ENCODE measurements at places on chromosomes 5 and 9.

DNA sequence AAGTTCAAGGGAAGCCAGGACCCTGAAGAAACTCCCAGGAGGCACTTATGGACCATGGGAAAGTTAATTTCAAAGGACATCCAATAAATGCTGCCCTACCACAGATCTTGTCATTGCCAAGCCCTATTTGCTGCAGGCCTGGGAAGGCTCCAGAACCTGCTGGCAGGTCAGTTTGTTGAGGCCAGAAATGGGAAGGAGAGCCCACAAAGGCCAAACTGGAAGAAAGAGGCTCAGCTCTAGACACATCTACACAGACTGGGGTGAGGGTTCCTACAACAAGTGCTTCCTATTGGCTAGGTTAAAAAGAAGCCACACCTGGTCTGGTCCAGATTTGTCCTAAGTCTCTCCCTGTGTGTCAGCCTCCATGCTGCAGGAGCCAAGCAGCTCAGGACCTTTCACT is 94.4 kb downstream of the SIL1 start:
- DNase-seq: no peak

- no peak for DNase-seq
These were observed 581.4 kb upstream of the PTPRD start for GRCh38 chr9:11194246-11194645.

DNA sequence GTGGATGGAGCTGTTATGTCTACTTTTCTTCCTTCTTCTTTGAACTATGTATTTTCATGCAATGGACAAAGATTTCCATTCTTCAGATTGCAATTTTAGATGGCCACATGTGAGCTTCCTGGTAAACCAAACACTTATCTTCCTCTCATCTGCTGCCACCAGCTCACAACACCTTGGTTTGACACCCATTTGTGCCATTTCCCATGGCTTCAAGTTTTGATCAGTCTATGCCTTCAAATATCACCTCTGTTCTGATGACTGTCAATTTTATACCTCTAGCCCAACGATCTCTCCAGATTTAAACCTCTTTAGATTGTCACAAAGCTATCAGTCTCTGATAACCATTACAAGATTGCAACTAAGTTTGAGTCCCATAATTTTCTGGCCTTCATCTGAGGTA is 147.2 kb downstream of the TMEM38B start:
- DNase-seq: no peak

GRCh38 chr9:4344946-4345345 is 45.1 kb upstream of the GLIS3 start:
- no peak for DNase-seq

DNA sequence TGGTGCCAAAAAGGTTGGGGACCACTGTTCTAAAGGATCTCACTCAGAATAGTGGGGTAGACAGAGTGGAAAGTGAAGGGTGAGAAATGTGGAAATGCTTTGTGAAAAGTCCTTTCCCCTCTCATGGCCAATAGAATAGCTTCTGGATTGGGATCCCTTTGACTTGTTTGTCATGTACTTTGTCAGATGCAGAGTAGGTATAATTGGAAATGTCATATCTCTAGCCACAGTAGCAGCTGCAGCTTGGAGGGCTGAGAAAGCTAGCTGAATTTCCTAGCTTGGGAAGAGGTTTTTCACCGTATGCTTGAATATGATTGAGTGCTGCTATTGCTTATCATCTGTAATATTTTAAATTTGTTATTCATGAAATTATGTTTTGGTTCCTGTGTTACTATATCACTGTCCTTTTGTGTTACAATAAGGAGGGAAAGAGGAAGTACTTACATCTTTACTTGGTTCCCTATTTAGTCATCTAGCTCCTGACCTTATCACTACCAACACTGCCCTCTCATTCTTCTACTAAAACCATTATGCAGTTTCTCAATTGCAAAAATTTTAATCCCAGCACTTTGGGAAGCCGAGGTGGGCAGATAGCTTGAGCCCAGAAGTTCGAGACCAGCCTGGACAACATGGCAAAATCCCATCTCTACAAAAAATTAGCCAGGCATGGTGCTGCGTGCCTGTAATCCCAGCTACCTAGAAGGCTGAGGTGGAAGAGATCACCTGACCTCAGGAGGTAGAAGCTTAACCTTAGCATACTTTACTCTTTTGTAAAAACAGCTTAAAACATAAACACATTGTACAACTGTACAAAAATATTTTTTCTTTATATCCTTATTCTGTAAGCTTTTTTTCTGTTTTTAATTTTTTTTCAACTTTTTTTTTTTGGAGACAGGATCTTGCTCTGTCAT is 12.4 kb downstream of the SLC30A5 start:
- peak; percentile 16 for DNase-seq

DNA sequence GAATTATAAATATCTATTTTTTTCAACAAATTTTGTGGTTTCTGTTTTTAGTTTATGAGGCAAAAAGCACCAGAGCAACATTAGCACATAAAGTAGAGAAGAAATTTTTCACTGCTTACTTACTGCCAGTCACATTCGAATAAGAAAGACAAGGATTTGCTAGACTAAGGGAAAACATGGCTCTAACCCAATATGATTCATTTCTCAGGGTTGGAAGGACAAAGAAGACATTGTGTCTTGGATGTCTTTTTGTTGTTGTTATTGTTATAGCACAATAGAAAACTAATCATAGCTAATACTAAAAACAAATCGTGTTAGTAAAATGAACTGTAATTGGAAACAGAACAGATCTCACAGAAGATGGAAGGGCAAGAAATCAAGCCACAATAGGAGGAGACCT is 90.9 kb upstream of the SLCO6A1 start:
- no peak for DNase-seq

DNA sequence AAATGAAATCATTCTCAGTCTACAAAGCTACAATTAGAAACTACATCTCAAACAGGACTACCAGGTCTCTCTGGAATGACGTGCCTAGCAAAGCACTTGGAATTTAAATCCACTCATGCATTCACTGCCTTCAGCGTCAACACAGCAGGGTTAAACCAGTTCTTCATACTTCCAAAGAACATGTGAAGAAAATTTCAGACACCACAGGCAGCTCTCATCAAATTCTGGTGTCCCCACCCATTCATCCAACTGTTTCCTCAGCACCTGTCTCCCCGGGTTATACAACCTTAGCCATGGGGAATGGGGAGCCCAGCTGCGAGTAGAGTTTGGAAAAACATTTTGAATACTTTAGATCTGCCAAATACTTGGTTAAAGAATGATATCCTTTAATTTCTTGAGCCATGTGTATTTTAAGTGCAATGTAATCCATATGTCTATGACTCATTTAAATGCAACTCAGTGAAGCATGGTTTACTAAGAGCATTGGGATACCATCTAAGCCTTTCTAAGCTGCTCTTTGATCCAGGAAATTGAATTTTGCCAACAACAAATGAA is 17.5 kb downstream of the ADAM19 start:
- DNase-seq: no peak

- DNase-seq: no peak
These were observed 20.4 kb upstream of the DMAC1 start for GRCh38 chr9:7819984-7820383.

DNA sequence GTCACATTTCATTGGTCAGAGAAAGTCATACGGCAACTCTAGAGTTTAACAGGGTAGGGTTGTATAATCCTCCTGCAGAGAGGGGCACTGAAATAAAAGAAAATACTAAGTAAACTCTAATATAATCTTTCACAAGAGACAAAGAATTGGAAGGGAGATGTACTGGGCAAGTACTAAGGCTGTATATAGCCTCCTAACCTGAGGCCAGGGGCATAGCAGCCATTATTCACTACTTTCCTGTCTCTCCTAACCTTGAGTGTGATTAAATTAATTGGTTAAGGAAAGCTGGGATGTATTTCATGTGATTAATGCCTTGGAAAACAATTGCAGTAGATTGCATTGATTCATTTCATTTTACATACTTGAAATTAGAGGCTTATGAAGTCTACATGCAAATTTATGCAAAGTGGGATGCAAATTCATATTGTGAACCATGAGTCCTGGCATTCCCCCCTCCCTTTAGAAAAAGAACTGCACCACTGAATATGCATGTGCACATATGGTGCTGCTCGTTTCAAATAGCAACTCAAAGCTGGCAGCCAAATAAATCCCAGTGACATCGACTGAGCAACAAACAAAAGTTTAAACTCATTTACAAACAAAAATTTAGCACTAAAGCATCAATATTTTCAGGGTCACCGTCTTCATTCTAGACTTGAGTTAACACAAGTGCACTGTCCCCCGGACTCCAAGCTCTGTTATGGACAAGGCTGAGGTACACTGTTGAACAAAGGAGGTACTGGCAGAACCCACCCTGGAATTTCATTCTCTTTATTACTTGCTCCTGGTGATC is 70.0 kb downstream of the DMAC1 start:
- no peak for DNase-seq

- DNase-seq: no peak
These were observed 140.7 kb downstream of the PIK3R1 start for GRCh38 chr5:68356216-68356615.

- DNase-seq: no peak
These were observed 93.7 kb upstream of the ACTBL2 start for GRCh38 chr5:57576317-57576716.

DNA sequence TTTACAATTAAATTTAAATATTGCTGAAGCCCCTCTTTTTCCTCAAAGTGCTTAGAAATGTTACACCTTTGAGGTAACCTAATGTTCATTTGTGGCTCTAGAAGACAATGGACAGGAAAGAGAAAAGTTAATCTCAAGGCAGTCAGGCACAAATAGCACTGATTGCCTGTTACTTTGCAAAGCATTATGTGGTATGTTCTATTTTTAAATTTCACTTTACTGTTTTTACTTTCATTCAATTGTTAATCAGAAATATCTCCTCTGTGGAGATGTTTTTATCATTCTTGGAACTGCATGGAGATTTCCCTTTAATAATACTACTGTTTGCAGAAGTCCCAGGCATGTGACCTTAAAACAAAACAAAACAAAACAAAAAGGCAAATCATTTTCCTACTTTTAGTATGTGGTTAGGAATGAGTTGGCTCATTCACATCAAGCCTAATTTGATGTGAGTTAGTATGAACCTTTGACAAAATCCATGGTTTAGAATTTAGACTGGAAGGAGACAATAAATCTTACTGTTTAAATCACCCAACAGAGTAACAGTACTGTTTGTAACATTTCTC is 67.5 kb downstream of the CWC27 start:
- no peak for DNase-seq

DNA sequence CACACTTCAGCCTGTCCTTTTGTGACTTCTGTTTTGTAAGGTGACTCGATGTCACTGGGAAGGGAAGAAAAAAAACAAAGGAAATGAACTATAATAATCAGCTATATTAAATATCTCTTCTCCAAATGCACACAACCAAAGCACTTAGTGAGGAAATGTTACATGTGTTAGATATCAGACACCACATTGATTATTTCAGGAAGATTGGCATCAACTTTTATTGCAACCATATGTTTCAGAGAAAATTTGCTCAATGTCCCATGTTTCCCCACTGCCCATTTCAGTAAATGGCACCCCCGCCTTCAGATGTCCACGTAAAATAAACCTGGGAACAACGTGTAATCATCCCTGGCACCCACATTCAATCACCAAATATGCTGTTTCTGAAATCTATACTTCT is 151.8 kb downstream of the EPB41L4A start:
- DNase-seq: peak; percentile 30

GRCh38 chr5:33696411-33696810 is 195.4 kb downstream of the ADAMTS12 start:
- DNase-seq: no peak

DNA sequence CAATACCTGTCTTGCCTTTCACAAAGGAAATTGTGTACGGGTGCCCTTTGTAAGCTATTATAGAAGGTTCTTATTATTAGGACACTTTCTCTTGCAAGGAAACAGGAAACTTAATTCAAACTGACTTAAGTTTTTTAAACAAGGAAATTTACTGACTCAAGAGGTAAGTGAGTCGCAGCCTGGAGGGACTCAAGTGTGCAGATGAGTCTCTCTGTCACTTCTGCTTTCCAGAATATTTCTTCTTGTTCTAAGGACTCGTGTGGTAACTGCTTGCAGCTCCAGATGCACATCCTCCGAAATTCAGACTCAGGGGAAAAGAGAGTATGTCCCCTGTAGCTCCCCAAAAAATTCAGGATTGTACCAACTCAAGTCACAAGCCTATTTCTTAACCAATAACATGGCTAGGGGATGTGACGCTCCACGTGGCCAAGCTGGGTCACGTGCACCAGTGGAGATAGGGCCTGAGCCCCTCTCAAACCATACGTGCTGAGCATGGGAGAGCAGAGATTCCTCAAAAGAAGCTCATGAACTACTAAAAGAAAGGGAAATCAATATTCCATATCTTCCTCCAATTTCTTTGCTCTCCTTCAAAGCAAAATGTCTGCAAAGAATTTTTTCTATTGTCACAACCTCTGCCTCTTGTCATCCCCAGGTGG is 49.2 kb upstream of the ERCC6L2 start:
- no peak for DNase-seq

GRCh38 chr5:15772131-15772530 is 272.2 kb downstream of the FBXL7 start:
- no peak for DNase-seq

DNA sequence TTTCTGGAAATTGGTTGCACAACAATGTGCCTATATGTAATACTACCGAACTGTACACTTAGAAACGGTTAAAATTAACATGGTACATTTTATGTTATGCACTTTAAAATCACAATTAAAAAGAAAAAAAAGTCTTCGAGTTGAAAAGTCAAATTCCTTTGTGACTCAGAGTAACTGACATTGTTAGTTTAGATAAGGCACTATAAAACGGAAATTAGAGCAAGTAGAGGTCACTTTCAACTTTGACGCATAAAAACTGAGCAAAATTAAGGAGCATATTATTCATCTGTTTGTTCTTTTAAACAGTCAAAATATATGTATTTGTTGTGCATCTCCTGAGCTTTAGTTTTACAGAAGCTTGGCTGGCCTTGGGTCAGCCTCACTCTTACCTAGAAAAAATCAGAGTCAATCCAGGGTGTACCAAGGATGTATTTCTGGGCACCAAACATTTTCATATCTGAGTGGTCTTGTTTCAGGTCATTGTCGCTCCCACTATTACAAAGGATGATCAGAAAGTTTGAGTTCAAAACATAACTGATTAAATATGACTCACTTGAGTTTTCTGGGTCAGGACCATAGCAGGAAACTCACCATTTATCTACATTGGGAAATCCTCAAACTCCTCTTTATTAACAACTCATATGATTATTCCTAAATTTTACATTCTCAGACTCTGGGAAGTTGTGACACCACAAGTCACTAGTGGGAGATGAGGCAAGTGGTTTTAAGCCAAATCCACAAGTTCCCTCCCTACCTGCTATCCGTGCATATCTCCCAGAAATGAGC is 160.6 kb downstream of the CCDC192 start:
- no peak for DNase-seq

GRCh38 chr5:143488381-143488780 is 84.9 kb upstream of the NR3C1 start:
- DNase-seq: no peak

- DNase-seq: no peak
These were observed 15.6 kb downstream of the PTGS1 start for GRCh38 chr9:122386311-122386872.

DNA sequence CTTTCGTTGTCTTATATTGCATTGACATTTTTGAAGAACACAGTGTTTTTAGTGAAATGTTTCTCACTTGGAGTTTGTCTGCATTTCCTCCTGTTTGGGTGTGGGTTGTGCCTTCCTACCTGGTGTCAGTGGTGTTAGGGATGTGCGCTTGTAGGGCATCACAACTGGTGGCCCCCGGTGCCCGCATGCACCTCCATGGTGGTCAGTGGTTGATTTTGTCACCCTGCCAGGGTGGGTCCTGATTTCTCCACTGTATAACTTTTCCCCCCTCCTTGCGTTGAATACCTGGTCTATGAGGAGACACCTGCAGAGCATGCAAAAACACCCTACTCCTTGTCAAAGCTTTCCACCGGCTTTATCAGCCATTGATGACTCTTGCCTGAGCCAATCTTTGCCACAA is 132.9 kb downstream of the BARX1 start:
- peak; percentile 1 for DNase-seq

All from SK-N-SH (cell line).